Parietal lobe (tissue), 2 donors: ENCODE measurements at places on chromosomes 7 and 10. TPM values are rescaled to one million over a fixed set of nuclear protein-coding genes. Genes with fewer than 3 reads are reported as not detected.

Gene AQP1
- 2.8 TPM for total RNA-seq

Gene UTF1
- total RNA-seq, result not detected

Gene CH25H
- 0.63 TPM for total RNA-seq

Gene NFKB2
- total RNA-seq, result 1.6 TPM

Gene COMTD1
- total RNA-seq, result 16.3 TPM

Gene TAC1
- total RNA-seq, result 7.8 TPM

Gene DENND2A
- total RNA-seq, result 29.4 TPM

Gene MLXIPL
- total RNA-seq, result under 0.01 TPM

Gene CCDC172
- not detected for total RNA-seq

Gene TMEM26
- total RNA-seq, result 0.31 TPM

Gene MEOX2
- not detected for total RNA-seq

Gene SPDYE17
- not detected for total RNA-seq

Gene ZNF33B
- total RNA-seq, result 65.1 TPM
